ENCODE measurements at places on chromosomes 12 and 14.

- no peak for DNase-seq
These were observed 930.6 kb upstream of the FBXO33 start for GRCh38 chr14:40362856-40363255.

GRCh38 chr14:95092723-95093122 lies 64.6 kb downstream of the DICER1 start:
- no peak for DNase-seq

DNA sequence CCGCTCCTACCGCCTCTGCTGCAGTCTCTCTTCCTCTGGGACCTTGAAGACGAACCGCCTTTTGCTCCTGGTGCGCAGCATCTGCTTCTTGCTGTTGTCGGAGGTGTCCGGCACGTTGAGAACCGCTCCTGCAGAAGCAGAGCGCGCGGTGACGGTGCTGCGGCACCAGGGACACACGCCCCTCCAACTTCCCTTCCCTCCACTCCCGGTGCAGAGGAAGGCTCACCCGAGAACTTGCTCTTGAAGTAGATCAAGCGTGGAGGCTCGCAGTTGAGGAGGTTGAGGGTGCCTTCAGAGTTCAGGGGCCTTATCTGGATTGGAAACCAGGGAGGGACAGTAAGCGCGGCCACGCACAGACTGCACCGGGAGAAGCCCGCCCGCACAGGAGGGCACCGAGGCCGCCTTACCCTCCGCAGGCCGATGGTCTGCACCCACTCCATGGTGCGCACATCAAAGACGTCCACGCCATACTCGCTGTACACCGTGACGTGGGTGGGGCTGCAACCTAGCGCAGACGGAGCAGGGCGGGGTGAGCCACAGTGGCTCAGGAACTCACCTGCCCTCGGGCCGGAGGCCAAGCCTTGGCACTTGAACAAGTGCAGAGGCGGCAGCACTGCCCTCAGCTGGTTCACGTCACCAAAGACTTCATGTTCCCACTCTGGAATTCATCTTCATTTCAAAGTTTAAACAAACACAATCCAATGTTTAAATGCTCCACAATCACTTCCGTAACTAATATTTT lies 17.5 kb downstream of the AMN start:
- DNase-seq: no peak

GRCh38 chr12:90888316-90888715 lies 66.7 kb downstream of the CCER1 start:
- no peak for DNase-seq

- DNase-seq: no peak
These were observed 40.8 kb upstream of the OTOGL start for GRCh38 chr12:80058586-80058985.

DNA sequence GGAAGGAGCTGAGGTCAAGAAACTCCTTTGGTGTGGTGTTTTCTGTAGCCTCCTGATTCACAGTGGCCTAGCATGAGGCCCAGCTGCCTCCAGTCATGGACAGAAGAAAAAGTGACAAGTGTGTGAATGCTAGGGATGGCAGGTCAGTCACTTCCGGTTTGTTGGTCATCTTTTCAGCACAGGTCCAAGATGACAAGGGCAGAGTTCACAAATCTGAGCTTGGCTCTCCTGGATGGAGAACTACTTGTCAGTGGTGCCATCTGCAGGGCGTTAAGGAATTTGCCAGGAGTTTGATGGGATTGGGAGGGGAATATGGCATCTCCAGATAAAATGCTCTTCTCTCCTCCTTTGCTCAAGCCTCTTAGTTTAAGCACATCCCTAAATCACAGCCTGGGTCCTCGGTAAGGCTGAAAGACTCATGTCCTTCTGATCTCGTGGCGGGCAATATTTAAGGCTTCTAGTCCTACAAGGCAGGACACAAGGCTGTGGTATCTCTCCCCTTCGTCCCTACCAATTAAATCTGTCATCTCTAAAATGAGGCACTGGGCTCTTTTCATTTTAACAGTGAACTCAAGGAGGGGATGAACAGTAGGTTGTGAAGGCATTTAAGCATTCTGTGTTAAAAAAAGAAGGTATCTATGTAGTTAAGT lies 10.0 kb downstream of the TUBA1B start:
- no peak for DNase-seq

- no peak for DNase-seq
These were observed 56.5 kb upstream of the CCND2 start for GRCh38 chr12:4217091-4217490.

DNA sequence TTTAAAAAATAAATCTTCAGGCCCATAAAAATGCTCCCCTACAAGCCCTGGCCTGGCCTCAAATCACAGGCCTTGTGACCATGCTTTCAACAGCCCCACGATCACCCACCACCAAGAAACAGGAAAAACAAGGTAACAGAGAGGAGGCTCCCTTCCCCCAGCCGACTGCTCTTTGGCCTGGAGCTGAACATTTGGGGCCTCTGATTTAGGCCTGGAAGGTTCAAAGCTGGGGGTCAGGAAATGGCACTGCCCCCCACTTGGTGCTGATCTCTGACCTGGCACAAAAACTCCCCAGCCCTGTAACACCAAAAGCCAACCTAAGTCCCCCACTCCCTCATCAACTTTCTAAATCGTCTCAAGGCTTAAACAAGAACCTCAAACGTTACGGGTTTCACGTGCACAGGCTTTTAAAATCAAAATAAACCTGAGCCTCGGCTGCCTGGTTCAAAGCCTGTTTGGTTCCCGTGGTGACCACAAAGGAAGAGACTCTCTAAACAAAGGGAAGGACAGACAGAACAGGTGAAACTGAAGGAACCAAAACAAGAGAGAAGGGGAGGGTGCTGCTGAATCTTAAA lies 9.0 kb downstream of the ACTN1 start:
- DNase-seq: no peak

DNA sequence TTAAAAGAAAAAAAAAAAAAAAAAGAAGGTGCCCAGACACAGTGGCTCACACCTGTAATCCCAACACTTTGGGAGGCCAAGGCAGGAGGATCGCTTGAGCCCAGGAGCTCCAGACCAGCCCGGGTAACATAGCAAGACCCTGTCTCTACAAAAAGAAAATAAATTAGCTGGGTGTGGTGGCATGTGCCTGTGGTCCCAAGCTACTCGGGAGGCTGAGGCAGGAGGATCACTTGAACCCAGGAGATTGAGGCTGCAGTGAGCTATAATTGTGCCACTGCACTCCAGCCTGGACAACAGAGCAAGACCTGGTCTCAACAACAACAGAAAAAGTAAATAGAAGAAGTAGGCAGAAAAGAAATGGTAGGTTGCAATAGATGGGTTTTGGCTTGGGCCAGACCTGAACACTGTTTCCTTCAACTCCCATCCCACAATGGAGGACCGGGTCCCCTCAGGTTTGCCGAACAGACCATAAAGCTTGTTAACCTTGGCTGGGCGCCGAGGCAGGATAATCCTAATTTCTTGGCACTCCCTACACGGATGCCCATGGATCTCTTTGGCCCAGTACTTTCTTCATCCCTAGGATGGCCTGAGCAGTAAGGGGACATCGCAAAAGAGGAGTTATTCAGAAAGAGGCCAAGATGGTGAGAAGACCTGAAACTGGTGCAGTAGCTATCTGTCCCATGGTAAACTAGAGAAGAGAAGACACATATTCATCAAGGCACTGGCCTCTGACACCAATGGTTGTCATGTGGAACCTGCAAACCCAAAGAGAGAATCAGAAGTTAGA lies 165.5 kb upstream of the CCND2 start:
- no peak for DNase-seq

DNA sequence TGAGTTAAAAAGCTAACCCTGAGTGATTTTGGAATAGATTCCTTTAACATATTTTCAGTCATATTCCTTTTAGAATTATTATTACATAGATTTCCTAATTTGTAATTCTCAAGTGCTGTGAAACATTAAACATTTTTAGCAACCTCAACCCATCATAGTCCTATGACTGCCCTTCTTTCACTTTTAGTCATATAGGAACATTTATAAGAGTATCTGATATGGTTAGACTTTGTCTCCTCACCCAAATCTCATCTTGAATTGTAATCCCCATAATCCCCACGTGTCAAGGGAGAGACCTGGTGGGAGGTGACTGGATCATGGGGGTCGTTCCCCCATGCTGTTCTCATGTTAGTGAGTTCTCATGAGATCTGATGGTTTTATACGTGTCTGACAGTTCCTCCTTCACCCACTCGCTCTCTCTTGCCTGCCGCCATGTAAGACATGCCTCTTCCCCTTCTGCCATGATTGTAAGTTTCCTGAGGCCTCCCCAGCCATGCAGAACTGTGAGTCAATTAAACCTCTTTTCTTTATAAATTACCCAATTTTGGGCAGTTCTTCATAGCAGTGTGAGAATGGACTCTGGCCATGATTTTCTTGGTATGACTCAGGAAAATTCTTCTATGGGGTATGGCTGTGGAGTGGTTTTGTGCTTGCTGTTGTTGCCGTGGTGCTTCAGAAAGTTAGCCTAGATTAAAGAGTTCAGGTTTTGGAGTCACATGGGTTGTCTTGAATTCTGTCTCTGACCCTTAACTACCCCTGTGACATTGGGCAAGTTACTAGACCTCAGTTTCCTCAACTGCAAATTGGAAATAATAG lies 83.9 kb downstream of the FUT8 start:
- no peak for DNase-seq

DNA sequence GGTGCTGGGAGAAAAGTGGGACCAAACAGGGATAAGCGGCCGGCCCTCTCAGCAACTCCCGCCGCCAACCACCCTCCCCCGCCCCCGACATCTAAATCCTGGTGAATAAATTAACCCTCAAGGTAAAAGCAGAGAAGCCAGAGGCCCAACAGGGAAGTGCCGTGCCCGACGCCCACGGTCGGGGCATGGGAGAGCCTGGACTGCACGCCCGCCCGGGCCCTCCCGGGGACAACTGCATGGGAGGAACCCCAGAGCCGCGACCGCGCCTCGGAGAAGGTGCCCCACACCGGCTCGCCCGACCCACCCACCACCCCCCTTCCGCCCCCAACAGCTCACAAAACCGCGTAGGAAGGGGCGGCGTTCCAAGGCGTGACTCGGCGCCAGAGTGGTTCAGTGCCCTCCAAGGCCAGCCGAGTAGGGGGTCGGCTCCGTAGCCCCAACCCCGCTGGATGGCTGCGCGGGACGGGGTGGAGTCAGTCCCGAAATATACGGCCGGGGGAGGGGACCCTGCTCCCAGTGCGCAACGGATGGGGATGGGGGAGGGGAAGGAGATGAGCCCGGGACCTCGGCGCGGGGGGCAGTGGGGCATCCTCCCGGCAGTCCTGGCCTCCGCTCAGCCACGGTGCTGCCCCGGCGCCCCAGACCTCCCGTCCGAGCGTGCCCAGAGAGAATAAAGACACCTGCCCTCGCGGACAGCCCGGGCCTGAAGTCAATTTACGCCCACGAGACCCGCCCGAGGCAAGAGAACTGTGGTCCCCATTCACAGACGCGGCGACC lies 732 bp downstream of the SLC25A29 start:
- no peak for DNase-seq

DNA sequence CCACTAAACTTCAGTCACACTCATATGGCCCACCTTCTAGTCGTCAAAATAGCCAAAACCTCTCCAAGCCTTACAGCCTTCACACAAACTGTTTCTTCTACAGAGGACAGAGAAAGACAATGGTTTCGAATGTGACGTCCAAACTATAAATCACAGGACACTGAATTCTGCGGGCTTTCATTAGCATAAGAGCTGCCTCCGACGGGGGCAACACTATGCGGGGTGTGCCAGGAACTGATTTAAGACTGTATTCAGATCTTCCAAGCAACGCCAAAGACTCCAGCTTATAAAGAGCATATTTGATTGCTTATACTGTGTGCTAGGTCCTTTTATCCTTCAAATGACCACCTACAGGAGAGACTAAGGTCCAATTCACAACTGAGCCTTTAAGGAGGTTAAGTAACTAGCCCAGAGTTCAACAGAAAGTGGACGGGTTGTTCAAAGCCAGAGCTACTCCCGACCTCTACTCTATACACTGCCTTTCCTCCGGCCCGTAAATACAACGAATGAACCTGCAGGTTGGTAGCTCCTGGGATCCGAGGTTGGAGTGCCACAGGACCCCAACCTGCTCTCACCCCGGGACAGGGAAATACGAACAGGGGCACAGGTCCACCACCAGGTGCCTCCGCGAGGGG lies 575 bp downstream of the L2HGDH start:
- no peak for DNase-seq

DNA sequence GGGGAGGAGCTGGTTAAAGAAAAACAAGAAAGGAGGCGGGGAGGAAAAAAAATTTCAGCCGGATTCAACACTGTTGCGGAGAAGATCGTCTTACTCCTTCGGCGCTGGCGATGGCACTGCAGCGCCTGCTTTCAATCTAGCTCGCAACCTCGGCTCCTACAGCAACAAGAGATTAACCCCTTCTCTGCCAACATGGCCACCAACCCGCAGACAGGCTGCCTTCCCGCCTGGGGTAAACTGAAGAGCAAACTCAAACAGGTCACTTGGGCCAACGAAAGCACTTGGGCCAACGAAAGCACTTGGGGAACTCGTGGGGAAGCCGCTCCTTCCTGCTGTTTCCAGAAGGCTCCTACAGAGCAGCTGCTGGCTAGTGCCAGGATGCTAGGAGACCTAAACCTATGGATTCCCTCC lies 73.7 kb downstream of the CIT start:
- DNase-seq: no peak

DNA sequence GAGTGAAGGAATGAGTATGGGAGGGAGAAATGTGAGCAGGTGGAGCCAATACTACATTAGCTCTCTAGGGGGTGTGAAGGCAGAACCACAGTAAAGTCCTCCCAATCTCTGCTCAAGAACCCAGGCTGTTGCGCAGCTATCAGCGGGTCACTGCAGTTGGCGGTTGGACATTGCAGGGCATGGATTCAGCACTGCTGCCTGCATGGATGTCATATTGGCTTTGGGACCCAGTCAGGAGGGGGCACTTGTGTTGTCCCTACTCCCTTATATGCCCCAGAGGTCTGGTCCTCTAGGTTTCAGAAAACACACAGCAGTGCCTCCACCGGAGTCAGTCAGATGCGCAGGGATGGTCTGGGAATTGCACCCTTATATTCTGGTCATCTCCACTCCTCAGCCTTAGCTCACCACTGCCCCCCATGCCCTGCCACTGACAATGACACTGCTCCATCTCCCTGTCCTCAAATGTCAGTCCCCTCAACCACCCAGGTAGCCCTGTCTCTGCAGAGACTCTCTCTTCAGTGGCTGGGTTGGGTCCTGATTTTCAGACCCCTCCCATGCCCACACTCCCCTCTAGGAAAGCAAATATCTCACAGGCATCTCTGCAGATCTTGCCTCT lies 9.6 kb downstream of the ZDHHC22 start:
- DNase-seq: no peak

- no peak for DNase-seq
These were observed 883 bp downstream of the FOXJ2 start for GRCh38 chr12:8033153-8034044.

- DNase-seq: no peak
These were observed 24.7 kb downstream of the DUSP6 start for GRCh38 chr12:89327486-89328094.

- no peak for DNase-seq
These were observed 1.6 kb downstream of the FICD start for GRCh38 chr12:108516511-108517275.

DNA sequence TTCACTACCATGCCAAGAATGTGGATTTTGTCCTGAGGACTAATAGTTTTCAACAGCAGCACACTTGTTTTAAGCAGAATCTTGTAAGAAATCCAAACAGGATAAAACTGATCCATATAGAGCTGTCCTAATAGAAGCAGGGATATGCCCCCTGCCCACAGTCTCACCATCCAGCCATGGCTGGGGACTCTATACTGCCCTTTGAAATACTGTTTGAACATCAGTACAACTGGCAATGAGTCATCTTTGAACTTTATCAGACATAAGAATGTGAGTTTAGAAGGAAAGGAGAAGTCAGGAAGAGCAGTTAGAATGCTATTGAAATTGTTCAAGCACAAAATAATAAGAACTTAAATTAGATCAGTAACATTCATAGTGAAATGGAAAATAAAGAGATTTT lies 3.8 kb upstream of the C12orf42 start:
- DNase-seq: no peak
